GM23248 (cell line): ENCODE measurements at places on chromosomes 16 and 17. TPM values are rescaled to one million over a fixed set of nuclear protein-coding genes. Genes with fewer than 3 reads are reported as not detected.

- H3K27ac ChIP-seq: peak overlapping the region; percentile 41; the same call in 1 of the 2 replicates
- DNase-seq: peak; percentile 23
- no peak overlapping the region for H3K4me3 ChIP-seq
These were observed 4.8 kb upstream of the GLG1 start for GRCh38 chr16:74611721-74612120.

GRCh38 chr16:66045626-66046025 is 320.9 kb upstream of the CDH5 start:
- peak; percentile 54 for DNase-seq
- H3K27ac ChIP-seq: no peak overlapping the region
- no peaks in the 10 kb centered on the region for H3K27me3 ChIP-seq
- no peaks in the 10 kb centered on the region for H3K36me3 ChIP-seq
- peaks cover 8% of the 10 kb centered on the region; the same call in 1 of the 2 replicates for H3K4me1 ChIP-seq

APOBR gene
- total RNA-seq: not detected in 2 replicates

NCOR1 gene
- 50.6 and 78.9 TPM in 2 replicates for total RNA-seq

BCAR1 gene
- total RNA-seq: 84.0 and 87.0 TPM in 2 replicates

DNA sequence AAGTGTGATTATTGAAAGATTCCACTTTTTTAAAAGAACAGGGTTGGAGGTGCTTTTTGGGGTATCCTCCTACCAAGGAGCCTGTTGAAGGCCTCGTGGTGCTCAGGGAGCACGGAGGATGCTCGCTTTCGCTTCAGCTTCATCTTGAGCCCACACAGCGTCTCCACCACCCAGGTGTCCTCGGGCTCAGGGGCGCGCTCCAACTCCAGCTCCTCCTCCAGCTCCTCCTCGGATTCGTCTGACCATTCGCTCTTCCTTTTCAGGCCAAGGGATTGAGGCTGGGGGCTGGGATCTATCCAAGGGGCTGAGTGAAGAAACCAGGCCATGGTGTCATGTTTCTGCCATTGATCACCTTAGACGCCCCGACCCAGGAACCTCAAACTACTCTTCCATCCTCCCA is 1.2 kb downstream of the SPDYE4 start:
- no peak overlapping the region for H3K27ac ChIP-seq
- no peaks in the 10 kb centered on the region for H3K36me3 ChIP-seq
- no peaks in the 10 kb centered on the region for H3K4me1 ChIP-seq
- no peak for DNase-seq

DNA sequence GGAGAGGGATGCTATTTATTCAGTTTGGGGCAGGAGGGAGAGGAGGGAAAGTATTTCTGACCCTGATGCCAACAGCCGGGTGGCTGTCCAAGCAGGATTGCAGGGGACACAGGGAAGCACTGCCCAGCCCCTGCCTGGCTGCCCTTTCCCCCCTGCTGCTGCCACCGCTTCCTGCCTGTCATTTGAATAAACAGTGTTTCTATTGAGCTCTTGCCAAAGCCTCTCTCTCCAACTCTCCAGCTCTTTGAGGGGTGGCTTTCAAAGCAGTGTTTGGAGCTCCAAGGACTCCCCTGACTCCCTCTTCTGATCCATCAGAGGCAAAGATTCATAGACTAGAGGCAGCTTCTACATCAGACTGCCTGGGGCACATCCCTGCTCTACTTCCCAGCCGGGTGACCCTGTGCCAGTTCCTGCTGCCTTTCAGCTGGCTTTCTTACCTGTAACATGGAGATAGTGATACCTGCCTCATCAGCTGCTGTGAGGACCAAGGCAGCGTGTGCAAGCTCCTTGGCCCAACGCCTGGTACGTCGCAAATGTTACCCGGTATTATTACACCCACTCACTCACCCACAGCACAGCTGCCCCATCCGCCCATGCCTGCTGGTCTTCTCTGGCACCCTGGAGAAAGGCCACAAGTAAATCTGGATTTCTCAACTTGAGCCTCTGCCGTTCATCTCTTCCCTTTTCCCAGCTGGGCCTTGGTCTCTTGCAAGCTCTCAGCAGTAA is 9.5 kb downstream of the PROCA1 start:
- no peaks in the 10 kb centered on the region for H3K27me3 ChIP-seq
- DNase-seq: no peak
- H3K27ac ChIP-seq: no peak overlapping the region
- no peak overlapping the region for H3K4me3 ChIP-seq
- H3K4me1 ChIP-seq: no peaks in the 10 kb centered on the region
- peaks cover 17% of the 10 kb centered on the region; the same call in 1 of the 2 replicates for H3K36me3 ChIP-seq

CCL17 gene
- not detected in 2 replicates for total RNA-seq

- H3K4me1 ChIP-seq: no peaks in the 10 kb centered on the region
- H3K27me3 ChIP-seq: peaks cover 4% of the 10 kb centered on the region; the same call in 1 of the 2 replicates
- no peak overlapping the region for H3K27ac ChIP-seq
- no peak overlapping the region for H3K4me3 ChIP-seq
These were observed 188.7 kb upstream of the MPHOSPH6 start for GRCh38 chr16:82358606-82359221.

CDH11 gene
- 525 and 931 TPM in 2 replicates for total RNA-seq

CCL2 gene
- total RNA-seq: 28.3 and 33.1 TPM in 2 replicates

DNA sequence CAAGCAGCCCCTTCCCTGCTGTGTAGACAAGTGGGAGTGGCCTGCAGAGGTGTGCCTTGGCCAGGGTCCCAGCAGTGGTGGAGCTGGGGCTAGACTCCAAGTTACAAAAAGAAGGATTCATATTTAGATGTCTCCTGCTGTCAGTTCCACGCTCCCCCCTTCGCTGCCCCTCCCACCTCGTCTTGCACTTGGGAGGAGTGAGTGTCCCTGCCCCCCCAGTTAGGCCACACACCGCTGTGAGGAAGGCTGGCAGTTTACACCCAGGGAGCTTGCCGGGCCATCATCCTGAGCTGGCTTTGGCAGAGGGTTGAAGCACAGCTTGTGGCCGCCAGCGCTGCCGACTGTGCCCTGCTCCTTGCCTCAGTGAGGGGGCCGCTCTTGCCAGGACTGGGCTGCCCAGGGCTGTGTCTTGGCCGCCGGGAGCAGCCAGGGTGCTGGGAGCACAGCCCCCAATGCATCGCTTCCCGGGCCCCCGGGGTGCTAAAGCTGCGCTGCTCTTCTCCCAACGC is 44.3 kb downstream of the ELAC2 start:
- no peak overlapping the region for H3K27ac ChIP-seq
- 0 out of 2 replicates have a peak, but pooled peaks cover 6% of the 10 kb centered on the region for H3K4me1 ChIP-seq
- H3K4me3 ChIP-seq: peak overlapping the region; percentile 60
